Germinal center (tissue), 1 donor: ENCODE measurements at places on chromosomes 5 and 9.

GRCh38 chr5:73204733-73205132, 31.7 kb downstream of the TMEM174 start:
- DNase-seq, result no peak

- no peak for DNase-seq
Measured at GRCh38 chr5:137688210-137688840, 47.6 kb downstream of the KLHL3 start.

GRCh38 chr9:115413304-115413703, 295.3 kb upstream of the TNC start:
- DNase-seq, result no peak

DNA sequence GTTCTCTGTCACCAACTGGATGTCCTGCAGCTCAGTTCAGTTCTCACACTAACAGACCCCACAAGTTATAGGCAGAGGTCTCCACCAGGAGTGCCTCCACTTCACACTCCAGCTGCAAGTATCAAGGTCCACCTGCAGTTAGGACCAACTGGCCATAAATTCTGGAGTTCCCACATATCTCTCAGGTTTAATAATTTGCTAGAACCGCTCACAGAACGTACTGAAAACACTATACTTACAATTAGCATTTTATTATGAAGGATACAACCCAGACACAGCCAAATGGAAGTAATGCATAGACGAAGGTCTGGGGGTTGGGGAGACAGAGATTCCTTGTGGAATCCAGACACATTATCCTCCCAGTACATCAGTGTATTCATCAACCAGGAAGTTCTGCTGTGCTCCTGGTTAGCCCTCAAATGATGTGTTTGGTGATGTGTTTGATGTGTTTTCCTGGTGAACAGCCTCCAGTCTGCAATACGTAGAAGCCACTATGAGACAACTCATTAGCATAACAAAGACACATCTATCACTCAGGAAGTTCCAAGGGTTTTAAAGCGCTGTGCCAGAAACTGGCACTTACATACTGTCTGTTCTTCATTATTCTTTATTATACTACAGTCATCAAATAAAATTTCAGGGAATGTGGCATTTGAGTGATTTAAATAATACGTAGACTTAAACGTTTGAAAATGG, 25.4 kb downstream of the OGN start:
- DNase-seq, result no peak

DNA sequence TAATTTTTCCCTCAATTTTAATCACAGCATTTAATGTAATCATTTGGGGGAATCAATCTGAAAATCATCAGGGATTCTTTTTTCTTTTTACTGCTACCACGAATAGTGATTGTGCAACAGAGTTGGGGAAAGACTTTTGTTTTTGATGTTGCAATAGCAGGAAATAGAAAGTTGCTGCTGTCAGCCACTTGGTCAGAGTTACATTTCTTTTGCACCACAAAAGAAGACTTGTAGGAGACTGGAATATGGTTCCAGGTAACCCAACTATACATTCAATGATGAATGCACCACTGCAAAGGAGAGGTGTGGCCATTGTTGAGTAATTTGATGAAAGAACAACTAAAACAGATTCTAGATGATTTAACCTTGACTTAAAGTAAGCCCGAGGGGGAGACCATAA, 46.3 kb upstream of the PALM2AKAP2 start:
- DNase-seq, result no peak

GRCh38 chr5:99449786-99450185, 521.0 kb upstream of the CHD1 start:
- DNase-seq, result no peak

DNA sequence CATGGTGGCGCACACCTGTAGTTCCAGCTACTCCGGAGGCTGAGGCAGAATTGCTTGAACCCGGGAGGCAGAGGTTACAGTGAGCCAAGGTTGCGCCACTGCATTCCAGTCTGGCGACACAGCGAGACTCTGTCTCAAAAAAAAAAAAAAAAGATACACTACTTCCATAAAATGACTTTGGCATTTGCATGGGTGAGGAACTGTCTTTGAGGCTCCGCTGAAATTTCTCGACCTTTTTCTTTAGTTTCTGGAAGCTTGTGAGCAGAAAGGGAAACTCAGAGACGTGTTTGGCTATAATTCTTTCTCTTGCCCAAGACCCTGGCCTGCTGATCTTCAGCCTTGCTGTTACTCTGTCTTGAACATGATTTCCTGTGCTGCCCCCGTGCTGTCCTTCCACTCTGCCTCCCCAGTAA, 37.3 kb downstream of the SPIN1 start:
- DNase-seq, result no peak

DNA sequence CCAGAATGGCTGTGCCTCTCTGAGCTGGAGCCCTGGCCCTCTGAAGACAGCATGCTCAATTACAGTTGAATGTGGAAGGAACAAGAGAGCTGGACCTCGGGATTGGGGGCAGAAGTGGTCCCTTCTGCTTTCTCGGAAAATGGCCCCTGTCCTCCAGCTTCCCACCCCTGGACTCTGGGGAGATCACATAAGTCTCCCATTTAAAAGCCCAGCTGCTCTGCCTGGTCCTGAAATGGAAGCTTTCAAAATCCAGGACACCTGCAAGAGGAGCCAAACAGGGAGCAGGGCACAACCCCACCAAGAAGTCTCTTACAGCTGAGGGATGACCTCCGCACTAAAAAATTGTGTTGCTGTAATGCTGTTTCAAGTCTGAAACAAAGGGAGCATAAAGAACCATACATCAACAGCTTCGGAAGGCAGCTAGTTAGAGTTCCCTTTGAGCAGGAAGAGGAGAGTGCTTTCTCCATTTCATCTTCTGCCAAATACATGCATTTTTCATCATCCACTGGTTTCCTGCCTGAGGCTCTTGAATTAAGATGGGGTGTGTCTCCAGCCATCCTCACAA, 48.2 kb downstream of the TGFBI start:
- DNase-seq, result no peak

- DNase-seq, result peak; percentile 49
Measured at GRCh38 chr5:10352430-10353240, 860 bp upstream of the MARCHF6 start.

DNA sequence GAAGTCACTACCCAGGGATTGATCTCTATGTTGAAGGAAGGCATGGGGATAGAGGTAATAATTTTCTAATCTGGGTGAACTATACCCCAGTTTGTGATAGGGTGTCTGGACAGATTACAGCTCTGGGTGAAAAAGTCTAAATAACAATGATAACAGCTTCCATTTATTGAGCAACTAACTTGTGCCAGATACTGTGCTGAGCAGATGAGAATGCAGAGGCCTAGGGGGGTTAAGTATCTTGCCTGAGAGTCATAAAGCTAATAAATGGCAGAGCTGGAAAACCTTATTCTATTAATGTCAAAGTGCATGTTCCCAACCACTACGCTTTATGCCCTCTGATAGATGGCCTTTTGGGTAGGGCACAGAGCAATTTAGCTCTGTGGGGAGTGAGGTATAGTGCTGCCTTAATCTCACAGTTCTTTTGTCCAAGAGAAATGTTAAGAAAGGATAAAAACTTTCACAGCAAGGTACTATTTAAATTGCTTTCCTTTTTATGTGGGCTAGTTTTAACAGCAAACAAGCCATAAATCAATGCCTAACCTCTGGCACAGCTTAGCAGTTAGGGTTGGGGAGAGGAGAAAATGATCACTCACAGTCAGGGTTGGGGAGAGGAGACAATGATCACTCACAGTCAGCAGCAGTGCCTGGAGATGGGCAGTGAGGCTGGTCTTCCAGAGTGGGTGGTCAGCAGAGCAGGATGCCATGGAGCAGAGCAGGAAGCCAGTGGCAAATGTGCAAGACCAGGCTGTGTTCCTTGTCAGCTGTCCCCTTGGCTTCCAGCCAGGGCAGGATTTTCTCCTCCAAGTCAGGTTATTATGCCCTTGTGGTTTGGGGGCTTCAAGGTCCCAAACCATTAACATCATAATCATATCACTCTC, 187.0 kb downstream of the CARTPT start:
- no peak for DNase-seq

DNA sequence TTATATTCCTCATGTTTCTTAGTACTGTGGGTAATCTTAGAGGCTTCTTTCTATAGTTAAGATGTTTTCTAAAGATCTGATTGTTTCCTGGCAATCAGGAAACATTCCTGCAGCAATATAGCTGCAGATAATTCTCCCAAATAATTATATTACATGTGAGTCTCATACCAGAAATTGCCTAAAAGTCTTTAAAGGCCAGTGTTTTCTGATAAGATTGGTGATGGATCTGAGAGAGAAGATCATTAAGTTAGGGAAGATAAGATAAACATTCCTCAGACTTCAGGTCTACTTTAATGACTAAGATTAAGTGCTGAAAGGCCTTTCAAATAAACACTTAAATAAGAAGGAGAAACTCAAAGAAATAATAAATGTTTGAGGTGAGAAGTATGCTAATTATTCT, 107.7 kb upstream of the DAB2 start:
- DNase-seq, result no peak

- no peak for DNase-seq
Measured at GRCh38 chr5:144567421-144567780, 396.7 kb downstream of the KCTD16 start.

DNA sequence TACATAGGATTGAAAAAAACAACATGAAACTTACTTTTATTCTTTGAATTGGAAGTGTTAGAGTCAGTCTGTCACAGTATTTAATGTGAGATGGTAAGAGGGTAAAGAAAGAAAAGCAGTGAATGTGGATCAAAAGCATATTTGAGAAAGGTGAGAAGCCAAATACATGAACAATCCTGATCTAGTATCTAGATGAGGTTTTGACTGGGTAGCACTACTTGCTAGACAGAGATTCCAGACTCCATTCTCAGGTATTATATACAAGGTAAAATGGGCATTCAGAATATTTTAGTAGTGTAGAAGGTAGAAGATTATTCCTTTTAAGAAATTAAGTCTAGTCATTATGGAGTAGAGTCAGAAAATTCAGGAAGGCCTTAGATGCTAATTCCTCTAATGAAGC, 62.2 kb downstream of the SLC38A9 start:
- DNase-seq, result no peak
